A549 treated with CORT108297 at 1 μM for 4 hours (cell line): ENCODE measurements at places on chromosomes 2 and 18. TPM values are rescaled to one million over a fixed set of nuclear protein-coding genes. Genes with fewer than 3 reads are reported as not detected.

IWS1 gene
- 32.8 to 47.1 TPM (median 38.1 TPM) in 5 replicates for total RNA-seq

STK17B gene
- total RNA-seq = 4.5 to 6.1 TPM (median 5.0 TPM) in 5 replicates

SLC66A3 gene
- 32.7 to 40.5 TPM (median 38.8 TPM) in 5 replicates for total RNA-seq

SAG gene
- total RNA-seq = not detected in 5 replicates

TOGARAM2 gene
- total RNA-seq = 0.08 to 0.23 TPM (median 0.19 TPM) in 5 replicates

GLI2 gene
- total RNA-seq = 17.1 to 28.0 TPM (median 24.1 TPM) in 5 replicates

VAMP8 gene
- 15.2 to 18.7 TPM (median 16.4 TPM) in 5 replicates for total RNA-seq

SLC19A3 gene
- total RNA-seq = 2.4 to 3.5 TPM (median 2.6 TPM) in 5 replicates

MC4R gene
- total RNA-seq = not detected in 5 replicates

SCN7A gene
- total RNA-seq = 0.01 TPM in 1 of 5 replicates, not detected in the others
